ENCODE measurements at places on chromosomes 16 and 17.
A peak's percentile ranks its signal among the peaks of the same experiment; 100 is the strongest.

- no peaks in the 10 kb centered on the region for H3K27me3 ChIP-seq
- no peaks in the 10 kb centered on the region for H3K36me3 ChIP-seq
- peaks cover 4% of the 10 kb centered on the region for H3K4me1 ChIP-seq
- peak within 1 kb of the TSS; percentile 71 for H3K4me3 ChIP-seq
- DNase-seq = peak; percentile 97
These were observed at the start of gene AMDHD2 for GRCh38 chr16:2520097-2520783. AMDHD2 (plus strand) TSS chr16:2520371; CDS start chr16:2520459, 88 bp downstream.

GRCh38 chr17:76048711-76049110 lies 21.6 kb upstream of the EVPL start:
- DNase-seq = peak; percentile 61
- H3K27me3 ChIP-seq = no peaks in the 10 kb centered on the region
- H3K4me3 ChIP-seq = no peak overlapping the region

DNA sequence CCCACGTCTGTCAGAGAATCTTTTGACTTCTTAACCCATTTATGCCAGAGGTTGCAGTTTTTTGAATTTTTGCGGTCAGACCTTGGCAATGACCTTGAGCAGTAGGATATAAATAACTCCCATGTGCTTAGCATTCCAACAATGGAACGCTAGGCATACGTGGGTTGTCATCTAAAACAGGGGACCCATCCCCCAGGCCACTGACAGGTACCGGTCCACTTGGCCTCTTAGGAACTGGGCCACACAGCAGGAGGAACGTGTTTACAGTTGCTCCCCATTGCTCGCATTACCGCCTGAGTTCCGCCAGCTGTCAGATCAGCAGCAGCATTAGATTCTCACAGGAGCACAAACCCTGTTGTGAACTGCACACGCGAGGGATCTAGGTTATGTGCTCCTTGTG lies 76.8 kb upstream of the LGALS9 start:
- H3K36me3 ChIP-seq = no peaks in the 10 kb centered on the region
- no peak overlapping the region for H3K27ac ChIP-seq
- no peaks in the 10 kb centered on the region for H3K27me3 ChIP-seq
- H3K4me3 ChIP-seq = no peak overlapping the region
- DNase-seq = no peak

- no peaks in the 10 kb centered on the region for H3K27me3 ChIP-seq
- no peak for DNase-seq
- no peak overlapping the region for H3K4me3 ChIP-seq
- no peak overlapping the region for H3K27ac ChIP-seq
- peaks cover 3% of the 10 kb centered on the region for H3K36me3 ChIP-seq
These were observed 36.1 kb upstream of the MRC2 start for GRCh38 chr17:62591333-62591732.

DNA sequence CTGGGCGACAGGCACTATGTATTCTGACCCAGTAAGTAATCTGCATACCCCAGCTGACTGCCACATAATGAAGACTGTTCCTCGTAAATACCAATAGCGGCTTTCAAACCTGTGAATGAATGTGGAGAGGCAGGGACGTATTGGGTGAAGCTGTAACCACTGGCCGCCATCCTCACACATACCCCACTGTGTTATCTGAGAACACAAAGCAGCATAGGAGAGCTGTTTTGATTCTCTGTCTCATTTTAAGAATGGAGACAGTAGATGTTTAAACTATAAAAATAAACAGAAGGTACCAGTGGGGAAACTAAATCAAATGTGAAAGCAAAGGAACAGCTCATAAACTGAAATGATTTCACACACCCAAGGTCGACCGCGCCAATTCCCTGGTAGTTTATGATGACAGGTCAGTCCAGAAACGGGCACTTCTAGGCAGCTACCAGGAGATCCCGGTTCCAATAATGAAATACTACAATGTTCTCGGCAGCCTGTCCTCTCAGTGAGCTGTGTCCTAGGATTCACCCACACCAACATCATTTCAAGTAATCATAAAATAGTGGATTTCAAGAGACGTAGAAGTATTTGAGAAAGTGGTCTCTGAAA lies 109.7 kb downstream of the ADCY9 start:
- no peak overlapping the region for H3K4me3 ChIP-seq
- H3K27ac ChIP-seq = no peak overlapping the region
- DNase-seq = no peak
- peaks cover 34% of the 10 kb centered on the region for H3K4me1 ChIP-seq

- H3K27ac ChIP-seq = no peak overlapping the region
- DNase-seq = no peak
- H3K4me3 ChIP-seq = no peak overlapping the region
- no peaks in the 10 kb centered on the region for H3K4me1 ChIP-seq
- H3K36me3 ChIP-seq = no peaks in the 10 kb centered on the region
- H3K27me3 ChIP-seq = no peaks in the 10 kb centered on the region
These were observed 12.4 kb upstream of the SUPT4H1 start for GRCh38 chr17:58364270-58364942.

DNA sequence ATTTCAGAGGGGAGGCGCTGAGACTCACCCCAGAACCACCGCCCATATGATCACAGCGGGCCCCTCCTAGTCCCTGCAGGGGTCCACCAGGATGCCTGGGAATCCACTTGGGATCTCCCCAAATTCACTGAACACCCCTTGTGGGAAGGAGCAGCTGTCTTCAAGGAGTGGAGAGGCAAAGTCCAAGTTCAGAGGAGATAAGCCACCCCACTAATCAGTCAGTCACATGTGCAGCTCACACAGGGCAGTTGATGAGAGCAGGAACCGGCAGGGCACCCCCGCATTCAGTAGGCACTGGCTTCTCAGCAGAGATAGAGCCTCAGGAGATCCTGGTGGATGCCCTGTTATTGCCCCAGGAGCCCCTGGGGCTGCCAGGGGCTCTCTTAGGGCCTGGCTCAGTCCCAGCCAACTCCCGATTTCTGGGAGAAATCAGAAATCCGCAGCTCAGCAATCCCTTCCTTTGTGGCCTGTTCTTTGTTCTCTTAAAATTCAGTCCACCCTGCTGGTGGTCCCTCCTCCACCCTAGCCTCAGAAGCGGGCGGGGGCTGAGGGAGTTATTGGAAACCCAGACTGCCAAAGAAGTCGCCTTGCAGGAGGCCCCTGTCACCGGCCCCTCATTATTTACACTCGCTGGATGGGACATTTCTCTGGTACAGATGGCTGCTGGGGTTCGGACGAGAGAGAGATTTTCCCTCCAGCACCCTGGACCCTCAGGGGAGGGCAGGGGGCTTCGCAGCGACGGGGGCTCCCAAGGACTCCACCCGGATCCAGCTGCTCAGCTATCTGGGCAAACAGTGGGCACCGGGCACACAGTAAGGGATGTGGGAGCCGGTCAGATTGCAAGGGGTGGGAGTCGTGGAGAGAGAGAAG lies 1.8 kb downstream of the CDC42EP4 start:
- peaks cover 46% of the 10 kb centered on the region for H3K4me1 ChIP-seq
- 0 out of 2 replicates have a peak overlapping the region, but pooled peaks have one; percentile 63 for H3K27ac ChIP-seq
- H3K4me3 ChIP-seq = peak overlapping the region; percentile 92
- no peaks in the 10 kb centered on the region for H3K36me3 ChIP-seq
- peak; percentile 39 for DNase-seq

GRCh38 chr17:9202532-9202931 lies 181.2 kb downstream of the NTN1 start:
- no peak overlapping the region for H3K27ac ChIP-seq
- DNase-seq = no peak
- no peaks in the 10 kb centered on the region for H3K36me3 ChIP-seq
- no peaks in the 10 kb centered on the region for H3K27me3 ChIP-seq

GRCh38 chr17:71824671-71825070 lies 296.1 kb upstream of the SOX9 start:
- H3K27me3 ChIP-seq = no peaks in the 10 kb centered on the region
- no peaks in the 10 kb centered on the region for H3K36me3 ChIP-seq
- peaks cover 32% of the 10 kb centered on the region for H3K4me1 ChIP-seq
- no peak overlapping the region for H3K4me3 ChIP-seq

- H3K36me3 ChIP-seq = no peaks in the 10 kb centered on the region
- no peaks in the 10 kb centered on the region for H3K27me3 ChIP-seq
- H3K4me1 ChIP-seq = peaks cover 15% of the 10 kb centered on the region
- no peak overlapping the region for H3K4me3 ChIP-seq
- no peak overlapping the region for H3K27ac ChIP-seq
These were observed 31.9 kb downstream of the CUEDC1 start for GRCh38 chr17:57923182-57923872.

- H3K4me1 ChIP-seq = peaks cover 24% of the 10 kb centered on the region
- H3K27me3 ChIP-seq = no peaks in the 10 kb centered on the region
- H3K4me3 ChIP-seq = peak within 1 kb of the TSS; percentile 95
These were observed at the start of gene MTMR4 for GRCh38 chr17:58513965-58514769. MTMR4 (minus strand) TSS chr17:58514638; CDS start chr17:58514407, 231 bp downstream.

DNA sequence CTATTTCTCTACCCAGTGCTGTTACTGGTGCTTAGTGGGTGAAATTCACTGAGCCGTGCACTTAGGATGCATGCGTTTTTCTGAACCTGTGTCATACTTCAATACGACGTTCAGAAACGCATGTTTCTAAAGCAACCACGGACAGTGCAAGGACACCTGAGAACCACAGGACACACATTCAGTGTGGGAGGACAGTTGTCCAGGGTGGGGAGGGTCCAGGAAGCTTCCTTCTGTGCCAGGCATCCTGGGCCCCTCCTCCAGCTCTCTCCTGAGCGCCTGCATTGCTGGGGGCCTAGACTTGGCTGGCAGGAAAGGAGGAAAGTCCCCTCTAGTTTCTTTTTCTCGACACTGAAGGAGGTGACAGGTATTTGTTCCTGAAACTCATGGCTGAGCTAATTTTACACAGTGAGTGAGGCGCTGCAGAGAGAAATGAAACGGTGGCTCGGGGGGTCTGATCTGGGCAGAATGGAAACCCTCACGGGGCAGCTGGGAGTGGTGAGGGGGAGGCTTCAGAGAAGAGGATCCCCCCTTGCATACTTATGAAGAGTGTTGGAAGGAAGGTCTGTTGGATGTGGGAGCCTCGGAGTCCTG lies 89.9 kb downstream of the IRF8 start:
- DNase-seq = no peak
- H3K27ac ChIP-seq = no peak overlapping the region
- no peaks in the 10 kb centered on the region for H3K36me3 ChIP-seq
- H3K27me3 ChIP-seq = no peaks in the 10 kb centered on the region
- H3K4me1 ChIP-seq = no peaks in the 10 kb centered on the region
- H3K4me3 ChIP-seq = no peak overlapping the region

- H3K36me3 ChIP-seq = 0 out of 2 replicates have a peak, but pooled peaks cover 8% of the 10 kb centered on the region
- no peak for DNase-seq
- no peak overlapping the region for H3K27ac ChIP-seq
- no peaks in the 10 kb centered on the region for H3K4me1 ChIP-seq
- H3K27me3 ChIP-seq = no peaks in the 10 kb centered on the region
These were observed 43.1 kb downstream of the SHCBP1 start for GRCh38 chr16:46577988-46578579.
